ENCODE measurements at places on chromosomes 16 and 17.

GRCh38 chr17:21034340-21035235 is 8.2 kb downstream of the USP22 start:
- DNase-seq = no peak

DNA sequence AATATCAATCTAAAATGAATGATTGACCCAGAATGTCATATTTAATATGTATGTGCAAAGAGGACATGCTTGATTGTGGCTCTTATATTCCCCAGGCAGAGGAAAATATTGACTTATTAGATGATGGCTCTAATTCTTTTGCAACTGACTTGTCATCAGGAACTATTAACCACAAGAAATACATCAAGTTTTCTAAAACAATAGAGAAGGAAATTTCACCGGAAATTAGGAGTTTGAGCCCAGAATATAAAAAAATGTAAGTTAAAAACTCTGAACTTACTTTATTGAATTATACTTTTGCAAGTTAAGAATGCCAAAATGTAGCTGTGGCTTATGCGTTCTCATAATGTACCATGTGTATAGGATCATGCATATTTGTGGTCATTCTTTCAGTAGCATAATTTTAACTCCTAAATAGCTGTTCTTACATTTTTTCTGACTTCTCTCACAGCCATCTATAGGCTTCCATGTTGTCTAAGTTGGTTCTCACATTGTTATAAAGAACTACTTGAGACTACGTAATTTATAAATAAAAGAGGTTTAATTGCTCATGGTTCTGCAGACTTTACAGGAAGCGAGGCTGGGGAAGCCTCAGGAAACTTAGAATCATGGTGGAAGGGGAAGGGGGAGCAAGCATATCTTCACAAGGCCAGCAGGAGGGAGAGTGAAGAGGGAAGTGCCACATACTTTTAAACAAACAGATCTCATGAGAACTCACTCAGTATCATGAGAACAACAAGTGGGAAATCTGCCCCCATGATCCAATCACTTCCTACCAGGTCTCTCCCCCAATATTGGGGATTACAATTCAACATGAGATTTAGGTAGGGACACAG is 11.6 kb downstream of the EFCAB13 start:
- DNase-seq = no peak

DNA sequence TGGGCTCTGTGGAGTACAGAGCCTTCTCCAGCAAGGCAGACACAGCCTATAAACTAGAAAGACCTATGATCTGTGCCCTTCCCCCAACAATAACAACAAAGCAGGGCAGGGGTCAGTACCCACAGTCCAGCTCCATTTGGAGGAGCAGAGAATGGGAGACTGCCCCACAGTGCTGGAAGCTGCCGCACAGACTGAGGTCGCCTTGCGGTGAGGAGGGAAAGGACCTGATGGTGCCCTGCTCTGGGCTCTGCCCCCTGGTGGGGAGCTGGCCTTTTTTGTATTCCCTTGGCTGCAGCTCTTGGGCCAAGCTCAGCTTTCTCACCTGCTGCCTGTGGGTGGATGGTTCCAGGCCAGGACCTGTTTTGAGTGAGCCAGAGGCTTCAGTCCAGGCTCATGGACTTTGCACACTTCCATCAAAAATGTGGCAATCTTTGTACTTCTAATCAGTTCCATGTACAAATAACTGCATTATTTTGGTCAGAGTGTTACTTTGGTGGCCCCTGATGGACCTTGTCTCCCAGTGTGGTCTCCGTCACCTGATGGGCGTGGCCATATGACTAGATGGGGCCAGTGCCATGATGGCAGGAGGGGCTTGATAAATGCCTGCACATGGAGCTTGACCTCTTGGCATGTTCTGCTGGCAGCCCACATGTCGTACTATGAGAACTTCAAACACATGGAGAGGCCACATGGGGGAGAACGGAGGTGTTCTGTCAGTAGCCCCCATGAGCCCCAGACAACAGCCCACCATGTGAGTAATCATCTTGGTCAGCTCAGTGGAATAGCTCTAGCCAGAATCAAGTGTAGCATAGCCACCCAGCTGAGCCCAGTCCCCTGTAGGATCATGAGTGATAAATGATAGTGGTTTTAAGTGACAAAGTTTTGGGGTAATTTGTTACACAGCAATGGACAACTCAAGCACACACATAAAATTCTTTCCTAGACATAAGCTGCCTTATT is 24.2 kb downstream of the B9D1 start:
- peak; percentile 40 for DNase-seq

DNA sequence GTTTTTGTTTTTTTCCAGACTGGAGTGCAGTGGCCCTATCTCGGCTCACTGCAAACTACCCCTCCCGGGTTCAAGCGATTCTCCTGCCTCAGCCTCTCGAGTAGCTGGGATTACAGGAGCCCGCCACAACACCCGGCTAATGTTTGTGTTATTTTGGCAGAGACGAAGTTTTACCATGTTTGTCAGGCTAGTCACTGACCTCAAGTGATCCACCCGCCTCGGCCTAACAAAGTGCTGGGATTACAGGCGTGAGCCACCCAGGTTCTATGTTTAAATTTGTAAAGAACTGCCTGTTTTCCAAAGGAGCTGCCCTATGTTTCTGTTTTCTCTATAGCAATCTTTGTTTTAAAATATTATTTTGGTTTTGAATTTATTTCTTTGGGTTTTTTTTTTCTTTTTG is 13.8 kb upstream of the C16orf87 start:
- DNase-seq = no peak
